Activated naive CD4-positive, alpha-beta T cell (primary cell): ENCODE measurements at places on chromosomes 5 and 9.

DNA sequence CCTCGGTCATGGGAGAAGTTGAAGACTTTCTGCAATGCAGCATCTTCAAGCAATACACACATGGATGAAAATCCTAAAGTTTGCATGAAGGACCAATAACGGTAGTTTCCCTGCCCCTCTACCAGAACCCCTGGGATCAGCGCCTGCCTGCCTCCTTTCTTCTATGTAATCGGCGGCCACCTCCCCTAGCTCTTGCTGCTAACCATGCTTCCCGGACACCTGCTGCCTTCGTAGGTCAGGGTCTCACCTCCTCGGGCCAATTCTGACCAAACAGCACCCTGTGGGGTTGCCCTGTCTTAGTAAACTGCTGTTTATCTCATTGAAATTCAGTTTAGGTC, 388 bp upstream of the MED10 start:
- DNase-seq: no peak

DNA sequence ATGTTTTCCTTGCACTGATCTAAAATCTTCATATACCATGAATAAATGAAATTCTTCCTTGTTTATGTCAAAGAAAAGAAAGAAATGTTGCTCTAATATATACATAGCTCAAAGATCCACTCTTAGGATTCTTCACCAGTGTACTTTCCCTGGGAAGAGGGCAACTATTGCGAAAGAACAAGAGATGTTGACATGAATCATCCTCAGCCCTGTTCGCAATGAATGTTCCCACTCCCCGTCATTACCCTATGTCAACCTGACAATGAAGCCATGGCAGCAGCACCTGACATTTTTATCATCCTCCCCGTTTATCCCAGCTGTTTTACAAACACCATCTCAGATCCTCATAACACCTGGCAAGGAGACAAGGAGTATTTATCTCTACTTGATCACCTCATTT, 409.1 kb upstream of the GRIA1 start:
- no peak for DNase-seq

DNA sequence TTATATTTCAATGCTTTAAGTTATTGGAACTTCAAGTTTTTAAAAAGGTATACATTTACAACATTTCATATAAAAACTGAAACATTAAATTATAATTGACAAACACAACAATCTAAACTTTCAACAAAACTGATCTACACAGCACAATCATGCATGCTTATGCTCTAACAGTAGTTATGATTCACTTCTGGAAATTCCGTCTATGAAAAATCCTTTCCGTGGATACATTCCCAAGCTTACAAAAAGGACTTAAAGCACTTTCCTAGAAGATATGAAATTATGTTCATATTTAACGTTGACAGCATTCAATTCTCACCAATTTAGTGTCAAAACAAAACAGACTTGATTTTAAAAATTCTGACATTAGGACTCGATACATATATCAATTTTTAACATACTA, 3.7 kb downstream of the HNRNPH1 start:
- no peak for DNase-seq

DNA sequence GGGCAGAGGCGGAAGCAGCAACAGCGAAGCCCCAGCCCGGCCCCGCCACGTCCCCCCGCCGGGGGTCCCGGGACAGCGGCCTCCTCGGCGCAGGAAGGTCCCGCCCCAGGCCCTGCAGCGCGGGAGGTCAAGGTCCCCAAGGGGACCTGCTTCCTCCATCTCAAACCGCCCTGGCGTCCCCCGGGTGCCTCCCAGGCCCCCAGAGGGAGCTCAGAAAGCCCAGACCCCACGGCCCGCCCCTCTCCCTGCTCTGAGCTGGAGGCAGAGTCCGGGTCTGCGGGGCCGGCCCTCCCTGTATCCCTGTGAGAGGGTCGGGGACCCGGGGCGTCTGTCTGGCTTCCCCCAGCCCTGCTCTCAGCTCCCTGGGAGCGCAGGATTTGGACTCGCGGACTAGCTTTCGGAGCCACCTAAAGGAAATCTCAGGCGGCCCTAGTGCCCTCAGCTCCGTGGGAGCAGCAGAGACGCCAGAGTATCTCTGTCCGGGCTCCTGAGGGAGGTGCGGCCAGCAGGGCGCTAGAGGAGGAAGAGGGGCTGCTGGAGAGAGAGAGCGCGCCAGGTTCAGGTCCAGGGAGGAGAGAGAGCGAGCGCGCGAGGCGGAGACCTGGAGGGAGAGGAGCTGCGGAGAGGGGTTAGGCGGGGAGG, 30.7 kb downstream of the EXOC3 start:
- DNase-seq: no peak

DNA sequence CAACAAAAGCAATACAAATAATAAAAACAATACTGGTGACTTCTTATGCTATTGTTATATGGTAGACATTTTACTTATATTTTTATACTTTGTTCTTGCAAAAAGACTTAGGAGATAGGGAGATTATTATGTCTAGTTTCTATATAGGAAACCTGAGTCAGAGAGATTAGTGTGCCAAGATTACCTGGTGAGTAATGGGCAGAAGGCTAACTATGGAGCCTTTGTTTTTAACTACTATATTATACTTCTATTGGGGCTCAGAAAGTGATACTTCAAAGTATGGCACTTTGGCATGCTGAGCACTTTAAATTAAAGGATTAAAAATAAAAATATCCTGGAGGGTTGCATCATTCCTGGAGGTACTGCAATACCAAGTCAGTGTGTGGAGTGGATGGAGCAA, 117.5 kb upstream of the CLINT1 start:
- no peak for DNase-seq

DNA sequence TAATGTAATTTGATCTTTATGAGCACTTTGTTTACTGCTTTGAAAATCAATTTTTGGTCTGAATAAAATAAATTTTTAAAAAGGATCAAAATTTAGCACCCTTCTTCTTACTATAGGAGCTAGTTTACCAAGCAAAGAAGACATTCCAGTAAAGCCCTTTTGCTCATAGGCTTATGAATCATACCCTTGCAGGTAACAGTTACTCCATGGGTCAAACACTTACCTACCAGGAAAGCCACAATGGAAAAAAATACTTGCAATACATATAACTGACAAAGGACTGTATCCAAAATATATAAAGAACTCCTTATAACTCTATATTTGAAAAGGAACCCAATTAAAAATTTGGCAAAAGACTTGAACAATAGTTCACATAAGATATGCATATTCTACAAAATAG, 66.6 kb downstream of the SHOC1 start:
- DNase-seq: no peak

GRCh38 chr5:56024810-56025150, 30.0 kb upstream of the IL6ST start:
- no peak for DNase-seq

DNA sequence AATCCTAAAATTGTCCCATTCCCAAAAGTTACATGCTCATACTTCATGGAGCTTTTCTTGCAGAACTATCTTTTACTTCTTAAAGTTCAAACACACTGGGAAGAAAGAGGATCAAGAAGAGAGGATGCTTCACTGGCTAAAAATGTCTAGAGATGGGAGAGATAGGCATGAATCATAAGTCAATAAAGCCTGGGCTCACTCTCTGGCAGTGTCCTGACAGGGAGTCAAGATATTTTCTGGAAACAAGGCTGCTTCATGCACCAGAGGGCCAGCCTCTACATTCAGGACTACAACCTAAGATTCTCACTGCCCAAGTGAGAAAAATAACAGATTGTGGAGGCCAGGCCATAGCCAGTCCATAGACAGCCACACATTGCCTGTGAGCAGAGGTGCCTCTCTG, 1358.4 kb downstream of the EFNA5 start:
- DNase-seq: no peak

- no peak for DNase-seq
Observed at GRCh38 chr5:116478491-116478890, 96.1 kb downstream of the SEMA6A start.

- DNase-seq: no peak
Observed at GRCh38 chr9:92618633-92619225, 51.2 kb downstream of the IPPK start.

DNA sequence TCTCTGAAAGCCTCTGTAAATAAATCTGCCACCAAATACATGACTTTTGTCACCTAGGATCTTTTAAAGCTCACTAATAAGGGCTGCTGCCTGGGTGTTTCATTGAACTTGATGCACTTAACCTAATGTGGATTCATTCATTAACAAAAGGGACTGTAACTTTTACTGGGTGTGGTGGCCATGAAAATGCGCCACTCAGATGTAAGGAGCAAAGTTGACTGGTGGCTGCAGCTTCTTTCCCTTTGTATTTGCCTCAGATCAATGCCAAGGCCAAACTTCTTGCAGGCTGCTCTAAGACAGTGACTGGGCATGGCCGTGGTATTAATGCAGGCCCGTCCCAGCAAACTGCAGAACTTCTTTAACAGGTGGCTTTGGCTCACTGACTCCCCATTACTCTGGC, 22.9 kb downstream of the FAM240B start:
- DNase-seq: no peak

DNA sequence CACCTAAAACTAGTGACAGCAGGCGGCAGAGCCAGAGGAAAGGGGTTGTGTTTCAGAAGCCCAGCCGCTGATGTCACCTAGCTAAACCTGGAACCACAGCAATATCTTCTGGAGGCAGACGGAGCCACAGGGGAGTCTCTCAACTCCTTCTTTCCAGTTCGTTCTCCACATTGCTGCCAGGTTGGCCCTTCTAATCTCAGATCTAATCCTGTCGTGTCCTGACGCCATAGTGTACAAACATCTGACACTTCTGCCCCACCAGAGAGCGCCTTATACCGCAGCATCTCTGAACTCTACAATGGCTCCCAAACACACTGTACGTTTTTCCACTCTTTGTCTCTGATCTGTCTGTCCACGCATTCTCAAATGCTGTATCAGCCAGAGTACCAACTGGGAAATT, 240.0 kb downstream of the SMARCA2 start:
- DNase-seq: no peak

GRCh38 chr9:131406563-131407436, 12.9 kb downstream of the PRRC2B start:
- no peak for DNase-seq

DNA sequence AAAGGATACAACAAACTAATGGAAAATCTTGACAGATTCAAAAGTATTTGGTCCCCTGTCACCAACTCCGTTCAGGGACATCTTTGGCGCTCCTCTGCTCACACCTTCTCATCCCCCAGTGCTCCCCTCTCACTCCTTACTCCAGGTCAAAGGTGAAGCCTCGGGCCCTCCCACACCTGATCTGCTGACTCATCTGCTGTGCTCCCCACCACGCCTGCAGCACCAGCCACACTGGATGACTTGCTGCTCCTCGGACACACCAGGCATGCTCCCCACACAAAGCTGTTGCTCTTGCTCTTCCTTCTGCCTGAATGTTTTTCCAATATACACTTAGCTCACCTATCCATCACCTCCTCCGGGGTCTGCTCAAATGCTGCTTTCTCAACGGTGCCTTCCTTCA, 123.4 kb downstream of the ESM1 start:
- no peak for DNase-seq

DNA sequence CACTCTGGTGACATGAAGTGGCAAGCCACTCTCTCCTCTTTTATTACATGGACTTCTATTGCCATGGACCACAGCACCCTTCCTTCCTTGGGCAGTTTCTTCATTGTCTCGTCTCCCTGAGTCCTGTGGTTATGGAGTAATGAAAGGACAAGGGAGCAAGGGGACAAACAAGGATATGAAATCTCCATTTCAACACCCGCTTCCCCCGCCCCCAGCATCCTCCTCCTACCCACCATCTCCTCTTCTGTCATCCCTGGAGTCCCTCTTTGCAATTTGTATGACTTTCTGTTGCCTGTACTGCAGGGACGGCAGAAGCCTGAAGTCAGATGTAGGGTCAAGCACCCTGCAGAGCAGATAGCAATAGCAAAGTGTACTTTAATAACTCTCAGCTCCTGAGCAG, 300.7 kb upstream of the CLINT1 start:
- DNase-seq: no peak

DNA sequence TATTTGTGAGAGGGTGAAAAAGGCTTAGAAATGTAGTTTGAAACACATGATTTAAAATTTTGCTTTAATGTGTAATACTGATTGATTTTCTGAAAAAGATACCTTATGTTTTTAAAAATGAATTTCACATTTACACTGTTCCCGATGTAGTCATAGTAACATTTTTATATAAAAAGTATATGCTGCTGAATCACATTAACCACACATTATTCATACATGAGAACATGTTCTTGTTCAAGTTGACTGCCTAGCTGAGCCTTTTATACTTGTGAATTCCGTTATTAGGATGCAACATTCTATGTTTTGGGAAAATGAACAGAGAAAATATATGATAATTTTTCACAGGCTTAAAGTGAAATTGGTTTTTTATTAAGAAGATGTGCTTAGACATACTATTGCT, 461.1 kb upstream of the NUDT12 start:
- no peak for DNase-seq

- DNase-seq: no peak
Observed at GRCh38 chr5:76855961-76856360, 6.1 kb downstream of the S100Z start.

- no peak for DNase-seq
Observed at GRCh38 chr5:112848116-112848811, 12.8 kb upstream of the SRP19 start.

GRCh38 chr9:105725370-105725769, 31.0 kb downstream of the TMEM38B start:
- no peak for DNase-seq

DNA sequence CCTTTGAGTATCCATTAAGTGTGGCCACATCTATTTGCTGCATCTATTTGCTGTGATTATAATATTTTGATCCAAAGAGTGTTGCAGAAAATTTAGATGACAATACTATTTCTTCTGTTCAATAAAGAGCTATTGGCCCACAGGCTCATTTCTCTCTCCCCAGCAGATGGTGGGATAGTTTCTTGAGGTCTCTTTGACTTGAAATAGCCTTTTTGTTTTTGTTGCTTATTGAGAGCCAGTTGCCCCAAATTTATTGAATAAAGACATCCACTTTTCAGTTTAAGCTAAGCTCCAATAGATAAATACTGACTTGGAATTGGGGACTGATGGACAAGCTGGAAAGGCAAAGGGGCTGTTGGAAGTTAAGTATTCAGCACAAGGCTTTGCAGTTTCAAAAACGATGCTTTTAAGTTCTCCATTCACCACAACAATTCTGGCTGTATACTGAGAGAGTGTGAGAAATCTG, 290.1 kb upstream of the MPDZ start:
- no peak for DNase-seq

DNA sequence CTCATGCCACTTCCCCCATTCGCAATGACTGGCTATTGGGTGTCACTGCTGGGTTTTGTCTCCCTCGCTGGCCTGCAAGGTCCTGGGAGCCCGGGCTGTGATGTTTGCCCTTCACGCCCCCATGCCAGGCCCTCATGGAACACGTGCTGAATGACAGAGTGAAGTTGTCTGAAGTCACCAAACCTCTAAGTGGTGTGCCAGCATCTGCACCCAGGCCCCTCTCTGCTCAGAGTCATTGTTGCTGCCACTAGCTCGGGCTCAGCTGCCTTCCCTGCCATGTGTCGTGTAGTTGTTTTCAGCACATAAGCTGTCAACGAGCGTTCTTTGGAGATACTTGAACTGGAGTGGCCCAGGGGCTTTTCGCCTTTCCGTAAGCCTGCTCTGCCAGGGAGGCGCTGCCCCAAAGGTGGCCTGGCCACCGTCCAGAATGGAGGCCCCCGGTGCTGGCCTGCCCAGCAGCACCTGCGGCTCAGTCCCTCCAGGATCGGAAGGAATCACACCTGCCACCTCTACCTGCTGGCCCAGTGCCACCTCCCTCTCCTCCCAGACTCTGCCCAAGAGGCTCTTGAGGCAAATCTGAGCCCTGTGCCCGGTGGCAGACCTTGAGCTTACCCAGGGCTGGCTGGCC, 250.1 kb downstream of the PBX3 start:
- DNase-seq: no peak

- DNase-seq: no peak
Observed at GRCh38 chr9:4514252-4515128, 24.2 kb downstream of the SLC1A1 start.
